ENCODE measurements at places on chromosomes 3 and 15.

DNA sequence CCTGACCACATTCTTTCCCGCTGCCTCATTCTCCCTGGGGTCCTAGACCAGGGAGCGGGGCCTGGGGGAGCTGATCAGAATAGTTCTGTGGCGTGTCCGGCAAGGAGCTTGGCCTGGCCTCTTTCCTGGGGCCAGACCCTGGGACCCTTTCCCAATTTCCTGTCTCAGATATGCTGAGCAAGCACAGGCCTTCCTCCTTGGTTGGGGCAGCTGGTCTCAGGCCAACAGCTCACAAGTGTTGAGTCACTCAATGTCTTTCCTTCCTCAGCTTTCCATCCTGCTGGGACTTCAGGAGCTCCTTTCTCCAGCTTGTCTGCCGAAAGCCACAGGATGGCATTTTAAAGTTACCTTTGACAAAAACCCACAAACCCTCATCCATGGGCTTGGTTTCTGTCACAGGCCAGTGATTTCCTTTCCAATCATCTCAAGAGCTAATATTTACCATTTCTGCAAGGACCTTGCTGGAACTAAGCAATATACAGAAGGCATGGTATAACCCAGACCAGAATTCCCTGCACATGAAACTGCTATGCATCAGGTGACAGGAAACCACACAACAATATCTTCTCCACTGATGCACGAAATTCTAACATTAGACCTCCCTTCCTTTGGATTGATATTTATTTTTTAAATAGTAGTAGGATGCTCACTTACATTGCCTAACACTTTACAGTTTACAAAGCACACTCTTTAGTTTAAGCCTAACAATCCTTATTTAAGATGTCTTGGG, 19.5 kb upstream of the TIMP4 start:
- DNase-seq: peak; percentile 32

DNA sequence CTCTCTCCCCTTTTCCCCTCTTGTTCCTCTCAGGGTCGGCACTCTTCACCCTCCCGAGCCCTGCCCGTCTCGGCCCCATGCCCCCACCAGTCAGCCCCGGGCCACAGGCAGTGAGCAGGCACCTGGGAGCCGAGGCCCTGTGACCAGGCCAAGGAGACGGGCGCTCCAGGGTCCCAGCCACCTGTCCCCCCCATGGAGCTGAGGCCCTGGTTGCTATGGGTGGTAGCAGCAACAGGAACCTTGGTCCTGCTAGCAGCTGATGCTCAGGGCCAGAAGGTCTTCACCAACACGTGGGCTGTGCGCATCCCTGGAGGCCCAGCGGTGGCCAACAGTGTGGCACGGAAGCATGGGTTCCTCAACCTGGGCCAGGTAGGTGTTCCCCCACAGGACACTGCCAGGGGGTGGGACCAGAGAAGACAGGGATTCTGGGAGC, 7.2 kb downstream of the FURIN start:
- no peak for DNase-seq

DNA sequence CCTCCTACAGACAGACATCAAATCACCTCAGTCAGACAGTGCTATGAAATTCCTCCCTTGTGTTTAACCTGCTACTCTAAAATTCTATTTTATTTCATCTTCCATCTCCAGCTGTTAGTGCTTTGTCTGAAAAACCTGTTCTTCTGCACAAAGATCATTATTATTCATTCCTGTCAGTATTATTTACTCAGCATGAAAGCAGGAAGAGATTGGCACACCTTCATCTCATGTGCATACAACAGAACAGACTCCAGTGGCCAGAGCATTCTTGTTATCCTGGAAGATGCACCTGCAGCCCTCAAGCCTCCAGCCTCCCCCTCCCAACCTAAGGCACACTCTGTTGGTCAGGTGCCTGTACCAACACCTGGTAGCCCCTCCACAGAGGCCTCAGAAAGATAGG, 1.8 kb upstream of the ROPN1B start:
- no peak for DNase-seq

GRCh38 chr3:25783661-25784512, 644 bp upstream of the NGLY1 start:
- no peak for DNase-seq

DNA sequence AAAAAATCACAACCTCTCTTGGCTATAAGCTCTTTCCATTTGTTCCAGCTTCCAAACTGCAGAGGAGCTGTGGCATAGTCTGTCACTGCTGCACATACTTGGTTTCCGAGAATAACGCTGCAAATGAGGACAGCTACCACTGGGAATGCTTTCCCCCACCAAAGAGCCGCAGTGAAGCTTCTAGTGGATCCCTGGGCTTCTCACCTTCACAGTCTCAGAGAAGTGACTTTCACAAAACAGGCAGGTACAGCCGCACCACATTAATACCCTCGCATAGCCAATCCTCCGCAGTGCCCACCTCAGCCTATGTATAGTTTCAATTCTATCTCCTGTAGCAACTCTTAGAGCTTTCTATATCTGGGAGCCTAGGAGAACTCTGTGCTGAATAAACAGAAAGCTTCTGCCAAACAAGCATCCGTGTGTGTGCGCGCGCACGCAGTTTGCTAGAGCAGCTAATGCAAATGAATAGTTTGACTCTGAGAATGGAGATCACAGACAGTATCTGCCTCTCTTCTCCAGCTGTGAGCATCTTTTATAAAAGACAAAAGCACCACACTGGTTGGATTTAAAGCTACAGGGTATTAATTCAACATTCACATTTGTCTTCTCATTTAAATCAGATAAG, 81.9 kb upstream of the PLXND1 start:
- peak; percentile 51 for DNase-seq

DNA sequence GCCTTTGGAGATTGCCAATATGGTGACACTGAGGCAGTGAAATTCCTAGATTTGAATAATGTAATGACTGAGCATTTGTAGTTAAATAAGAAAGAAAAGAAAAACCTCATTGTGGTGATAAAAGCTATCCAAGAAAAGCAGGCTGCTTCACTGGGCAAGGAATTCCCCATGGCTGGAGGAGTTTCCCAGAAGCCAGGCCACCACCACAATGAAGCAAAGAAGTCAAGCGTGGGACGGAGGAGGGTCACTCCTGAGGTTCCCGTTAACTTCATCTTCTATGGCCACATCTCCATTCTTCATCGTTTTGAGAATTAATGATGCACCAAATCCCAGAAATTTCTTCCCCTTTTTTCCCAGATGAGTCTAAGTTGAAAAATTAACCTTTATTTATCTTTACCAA, 185.8 kb upstream of the BCL6 start:
- DNase-seq: no peak

- DNase-seq: no peak
Measured at GRCh38 chr3:61828184-61828874, 267.0 kb downstream of the PTPRG start.

DNA sequence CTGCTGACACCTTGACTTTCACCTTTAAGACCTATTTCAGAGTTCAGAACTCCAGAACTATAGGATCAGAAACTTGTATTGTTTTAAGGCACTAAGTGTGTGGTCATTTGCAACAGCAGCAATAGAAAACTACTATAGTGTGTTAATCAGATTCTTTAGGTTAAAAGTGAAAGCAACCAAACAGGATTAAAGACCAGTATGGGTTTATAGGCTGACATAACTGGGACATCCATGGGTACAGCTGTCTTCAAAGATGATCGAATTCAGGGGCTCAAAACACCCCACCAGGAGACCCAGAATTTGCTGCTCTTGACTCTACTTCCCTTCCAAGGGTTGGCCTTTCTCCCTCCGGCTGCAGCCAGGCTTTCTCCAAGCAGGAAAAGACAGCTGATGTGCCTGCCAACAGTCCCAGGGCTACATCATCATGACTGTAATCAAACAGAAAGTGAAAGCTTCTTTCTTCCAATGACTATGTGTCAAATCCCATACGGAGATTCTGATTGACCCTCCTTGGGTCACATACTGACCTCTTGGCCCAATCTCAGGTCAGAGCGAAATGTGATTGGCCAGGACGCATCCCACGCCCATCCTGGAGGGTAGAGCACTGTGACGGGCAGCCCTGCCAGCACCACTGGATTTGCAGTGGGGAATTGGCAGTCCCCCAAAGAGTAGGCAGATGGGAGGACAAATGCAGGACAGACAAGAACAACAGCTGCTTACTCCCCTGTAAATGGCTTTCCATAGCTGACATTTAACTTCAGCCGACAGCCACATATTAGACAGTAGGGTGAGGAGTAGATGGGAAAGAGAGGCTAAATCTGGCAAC, 51.4 kb upstream of the RNF7 start:
- peak; percentile 12 for DNase-seq

- peak; percentile 24 for DNase-seq
Measured at GRCh38 chr3:160003520-160004128, 15.0 kb downstream of the IL12A start.

DNA sequence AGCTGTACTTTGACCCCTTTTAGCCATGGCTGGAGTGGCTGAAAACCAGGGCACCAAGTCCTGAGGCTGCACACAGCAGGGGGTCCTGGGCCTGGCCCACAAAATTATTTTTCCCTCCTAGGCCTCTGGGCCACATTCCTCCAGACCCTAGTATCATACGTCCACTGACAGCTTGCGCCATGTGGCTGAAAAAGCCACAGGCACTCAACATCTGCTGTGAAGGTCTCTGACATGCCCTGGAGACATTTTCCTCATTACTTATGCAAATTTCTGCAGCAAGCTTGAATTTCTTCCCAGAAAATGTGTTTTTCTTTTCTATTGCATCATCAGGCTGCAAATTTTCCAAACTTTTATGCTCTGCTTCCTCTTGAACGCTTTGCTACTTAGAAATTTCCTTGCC, 239.0 kb downstream of the SQOR start:
- DNase-seq: no peak

- peak; percentile 23 for DNase-seq
Measured at GRCh38 chr3:30511524-30512251, 94.7 kb upstream of the TGFBR2 start.

DNA sequence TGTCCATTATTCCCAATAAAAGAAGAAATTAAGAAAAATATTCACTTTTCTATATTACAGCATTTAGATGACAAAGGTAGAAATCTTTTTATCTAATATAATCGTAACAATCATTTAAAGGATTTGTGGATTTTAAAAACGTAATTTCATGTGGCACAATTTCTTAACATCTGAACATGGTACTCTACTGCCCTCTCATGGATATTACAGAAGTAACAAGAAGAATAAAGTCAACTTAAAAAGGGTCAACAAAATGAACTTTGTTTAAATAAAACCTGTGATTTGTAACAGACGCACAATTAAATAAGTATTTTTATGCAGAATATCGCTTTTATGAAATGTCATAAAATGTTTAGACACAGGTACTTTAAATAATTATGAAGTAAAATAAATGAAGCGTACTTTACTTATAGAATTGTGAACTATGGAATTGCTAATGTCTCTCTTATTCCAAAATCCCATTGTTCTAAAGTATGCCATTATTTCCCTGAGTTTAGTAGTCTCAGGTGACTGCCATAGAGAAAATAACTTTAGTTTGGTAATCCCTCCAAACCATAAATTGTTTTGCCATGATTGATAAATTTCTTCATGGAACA, 366.8 kb upstream of the ZNF385D start:
- DNase-seq: no peak

DNA sequence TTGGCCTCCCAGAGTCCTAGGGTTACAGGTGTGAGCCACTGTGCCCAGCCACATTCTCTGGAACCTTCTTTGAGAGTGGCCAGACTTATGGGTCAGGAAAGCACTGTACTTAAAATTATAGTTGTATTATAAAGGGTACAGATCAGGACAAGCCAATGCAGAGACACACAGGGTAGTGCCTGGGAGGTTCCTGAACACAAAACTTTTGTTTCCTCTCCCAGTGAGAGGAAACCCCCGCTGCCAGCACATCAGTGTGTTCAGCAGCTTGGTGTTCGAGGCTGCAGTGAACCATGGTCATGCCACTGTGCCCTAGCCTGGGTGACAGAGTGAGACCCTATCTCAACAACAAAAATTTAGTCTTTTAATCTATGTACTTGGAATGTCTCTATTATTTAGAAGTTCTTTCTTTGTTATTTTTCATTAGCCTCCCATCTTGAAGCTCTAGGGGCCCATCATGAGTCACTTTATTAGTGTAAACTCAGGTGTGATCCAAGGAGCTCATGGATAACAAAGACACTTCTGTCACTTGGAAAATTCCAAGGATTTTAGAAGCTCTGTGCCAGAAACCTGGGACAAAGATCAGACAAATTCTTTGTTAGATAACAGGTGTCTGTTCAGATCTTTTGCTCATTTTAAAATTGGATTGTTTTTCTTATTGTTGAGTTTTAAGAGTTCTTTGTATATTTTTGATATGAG, 7.8 kb downstream of the BLOC1S6 start:
- DNase-seq: no peak

DNA sequence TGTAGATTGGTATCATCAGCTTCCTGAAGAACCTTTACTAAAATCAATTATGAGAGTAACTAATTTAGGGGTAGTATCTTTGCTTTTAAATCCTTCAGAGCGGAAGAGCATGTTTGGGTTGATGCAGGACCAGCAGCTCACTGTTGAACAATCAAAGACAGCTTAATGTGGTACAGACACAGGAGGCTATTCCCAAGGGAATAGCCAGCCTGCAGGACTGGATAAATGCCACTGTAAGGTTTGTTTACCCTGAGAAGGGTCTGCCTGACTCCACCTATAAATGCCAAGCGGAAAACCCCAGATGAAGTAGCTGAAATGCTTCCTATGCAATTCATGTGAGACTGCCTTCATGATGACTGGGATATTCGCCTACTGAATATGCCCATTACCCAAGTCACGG, 16.0 kb upstream of the STAC start:
- no peak for DNase-seq
